Panc1 (cell line): ENCODE measurements at places on chromosomes 11 and 22. TPM values are rescaled to one million over a fixed set of nuclear protein-coding genes. Genes with fewer than 3 reads are reported as not detected.

The PTPRJ gene
- total RNA-seq: 73.6 TPM

The PAX6 gene
- total RNA-seq: 0.49 TPM

The KRTAP5-10 gene
- not detected for total RNA-seq

The TSGA10IP gene
- total RNA-seq: not detected

The OSBP2 gene
- 4.7 TPM for total RNA-seq

The ANO1 gene
- 2.3 TPM for total RNA-seq

The NAALAD2 gene
- not detected for total RNA-seq

The TMEM191B gene
- 3.7 TPM for total RNA-seq

DNA sequence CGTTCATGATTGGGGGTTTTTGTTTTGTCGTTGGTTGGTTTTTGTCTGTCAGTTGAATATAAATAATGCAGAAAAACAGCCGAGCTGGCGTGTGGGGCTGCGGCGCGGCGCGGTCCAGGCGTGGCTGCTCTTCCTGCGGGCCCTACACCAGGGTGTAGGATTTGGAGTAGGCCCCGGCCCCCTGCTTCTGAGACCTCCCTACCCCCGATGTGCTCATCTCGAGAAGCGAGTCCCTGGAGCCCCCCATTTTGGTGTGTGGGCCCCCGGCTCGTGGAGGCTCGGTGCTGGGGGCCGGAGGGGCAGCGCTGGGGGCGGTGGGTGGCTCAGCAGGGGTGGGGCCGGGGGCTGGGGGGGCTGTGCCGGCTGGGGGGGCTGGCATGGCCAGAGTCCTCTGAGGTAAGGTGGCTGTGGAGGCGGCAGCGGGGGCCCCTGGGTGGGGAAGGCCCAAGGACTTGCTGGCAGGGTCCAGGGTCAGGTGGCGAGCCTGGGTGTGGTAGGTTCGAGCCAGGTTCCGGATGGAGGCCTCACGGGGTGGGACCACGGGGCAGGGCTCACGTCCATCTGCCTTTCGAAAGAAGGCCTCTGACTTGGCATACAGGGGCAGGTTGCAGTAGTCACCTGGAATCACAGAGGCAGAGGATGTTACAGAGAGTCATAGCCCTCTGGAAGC lies 100.7 kb downstream of the CEP164 start:
- H3K4me1 ChIP-seq: no peaks in the 10 kb centered on the region
- no peaks in the 10 kb centered on the region for H3K36me3 ChIP-seq
- no peak overlapping the region for H3K4me3 ChIP-seq
- no peak overlapping the region for H3K27ac ChIP-seq
- DNase-seq: no peak

GRCh38 chr22:33389936-33390335 lies 331.8 kb upstream of the SYN3 start:
- H3K27me3 ChIP-seq: no peaks in the 10 kb centered on the region
- no peaks in the 10 kb centered on the region for H3K36me3 ChIP-seq

- peaks cover 3% of the 10 kb centered on the region; the same call in 1 of the 2 replicates for H3K36me3 ChIP-seq
- no peak for DNase-seq
- H3K4me3 ChIP-seq: peak overlapping the region; percentile 91
- H3K27ac ChIP-seq: peak overlapping the region; percentile 98
- H3K4me1 ChIP-seq: peaks cover 50% of the 10 kb centered on the region
- H3K27me3 ChIP-seq: no peaks in the 10 kb centered on the region
Observed at GRCh38 chr11:65919573-65920371, 546 bp downstream of the DRAP1 start.

DNA sequence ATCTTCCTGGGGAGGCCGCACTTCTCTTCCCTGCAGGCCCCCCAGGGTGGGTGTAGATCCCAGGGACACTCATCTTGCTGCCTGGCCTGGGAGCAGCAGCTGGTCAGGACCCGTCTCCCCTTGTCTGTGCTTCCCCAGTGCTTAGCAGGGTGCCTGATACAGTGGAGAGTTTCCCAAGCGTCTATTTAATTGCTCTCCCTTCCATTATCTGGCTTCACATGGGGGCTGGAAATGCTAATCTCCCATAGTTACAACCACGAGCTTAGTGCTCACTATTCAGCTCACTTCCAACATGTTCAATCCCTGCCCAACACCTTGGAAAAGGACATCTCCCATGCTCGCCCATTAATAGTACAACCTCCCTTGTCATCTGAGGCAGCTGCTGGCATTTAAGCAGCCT lies 100.5 kb downstream of the DSCAML1 start:
- H3K27me3 ChIP-seq: peaks cover 13% of the 10 kb centered on the region
- no peak overlapping the region for H3K4me3 ChIP-seq
- no peak for DNase-seq
- no peaks in the 10 kb centered on the region for H3K36me3 ChIP-seq
- no peaks in the 10 kb centered on the region for H3K4me1 ChIP-seq

DNA sequence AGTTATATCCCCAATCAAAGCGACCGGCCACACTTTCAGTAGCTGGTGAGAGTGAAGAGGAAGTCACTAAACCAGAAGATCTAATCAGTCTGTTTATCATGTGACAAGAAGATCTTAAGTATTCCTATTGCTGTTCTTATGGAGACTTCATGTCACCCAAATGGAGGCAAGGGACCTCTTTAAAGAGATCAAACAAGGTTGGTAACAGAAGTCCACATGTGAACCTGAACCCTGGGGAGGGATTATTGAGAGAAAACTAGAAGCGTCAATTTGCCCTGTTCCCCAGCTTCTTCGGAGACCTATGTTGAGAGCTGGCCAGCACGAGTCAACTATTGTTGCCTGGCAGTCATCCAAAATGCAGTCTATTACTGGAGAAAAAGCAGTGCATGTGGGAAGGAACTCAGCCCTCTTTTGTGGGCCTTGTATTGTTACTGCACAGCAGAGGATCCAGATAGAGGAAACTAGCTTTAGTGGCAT lies 76.9 kb upstream of the CTSC start:
- H3K36me3 ChIP-seq: no peaks in the 10 kb centered on the region
- H3K27me3 ChIP-seq: no peaks in the 10 kb centered on the region
- H3K4me3 ChIP-seq: no peak overlapping the region

- no peak overlapping the region for H3K4me3 ChIP-seq
- no peak for DNase-seq
- no peaks in the 10 kb centered on the region; the same call in 1 of the 2 replicates for H3K27me3 ChIP-seq
- no peak overlapping the region for H3K27ac ChIP-seq
- no peaks in the 10 kb centered on the region for H3K36me3 ChIP-seq
Observed at GRCh38 chr22:26923531-26923930, 266.1 kb downstream of the MIAT start.

DNA sequence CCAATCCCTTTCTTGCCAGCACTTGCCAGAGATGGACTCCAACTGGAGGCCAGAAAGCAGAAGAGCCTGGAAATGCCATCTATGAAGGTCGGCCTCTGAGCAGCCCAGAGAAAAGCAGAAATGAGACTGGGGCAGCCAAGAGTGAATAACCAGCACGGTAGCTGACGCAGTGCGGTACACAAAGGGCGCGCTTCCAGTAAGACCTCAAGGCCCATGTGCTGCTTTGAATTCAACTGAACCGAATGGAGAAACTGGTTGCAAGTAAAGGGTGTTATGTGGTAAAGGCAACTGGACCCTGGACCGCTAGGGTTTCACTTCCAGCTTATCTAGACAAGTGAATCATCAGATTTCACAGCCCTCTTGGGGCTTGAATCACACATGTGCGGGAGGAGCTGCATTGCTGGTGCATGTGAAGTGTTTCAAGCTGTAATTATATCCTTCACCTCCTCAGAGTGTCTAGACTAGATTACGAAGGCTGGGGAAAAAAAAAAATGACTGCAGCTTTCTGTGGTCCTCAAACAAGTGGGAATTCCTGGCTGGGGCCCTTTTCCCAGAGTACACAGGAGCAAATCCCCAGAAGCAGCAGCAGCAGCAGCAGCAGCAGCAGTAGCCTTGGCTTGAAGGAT lies 128.9 kb downstream of the CCDC34 start:
- no peak for DNase-seq
- H3K4me3 ChIP-seq: no peak overlapping the region
- H3K36me3 ChIP-seq: no peaks in the 10 kb centered on the region
- peak overlapping the region; percentile 54 for H3K27ac ChIP-seq
- H3K27me3 ChIP-seq: no peaks in the 10 kb centered on the region

GRCh38 chr11:57480409-57481137 lies 20.2 kb downstream of the RTN4RL2 start:
- H3K36me3 ChIP-seq: no peaks in the 10 kb centered on the region
- peaks cover 10% of the 10 kb centered on the region for H3K27me3 ChIP-seq
- H3K4me1 ChIP-seq: no peaks in the 10 kb centered on the region; the same call in 1 of the 2 replicates
